Stimulated activated CD8-positive, alpha-beta memory T cell treated with anti-CD3 and anti-CD28 coated beads, Interleukin-2, amount 100 ng/mL, for 1 hour (primary cell): ENCODE measurements at places on chromosomes 16 and 17.

DNA sequence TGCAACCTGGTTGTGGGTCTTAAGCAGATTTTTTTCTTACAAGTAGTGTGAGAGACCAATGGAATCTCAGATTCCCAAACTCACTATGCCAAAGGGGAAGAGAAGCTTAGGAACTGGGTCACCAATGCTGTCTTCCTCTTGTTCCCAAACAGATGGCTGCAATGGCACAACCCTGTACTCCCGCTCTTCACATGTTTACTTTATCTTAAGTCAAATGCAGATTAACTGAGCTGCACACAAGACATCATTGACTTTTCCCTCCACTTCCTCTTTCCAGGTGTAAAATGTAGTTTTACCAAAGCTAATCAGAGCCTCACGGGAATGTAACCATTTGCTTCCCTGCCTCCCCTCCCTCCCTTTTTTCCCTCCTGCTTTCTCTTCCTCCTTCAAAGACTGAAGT lies 14.4 kb upstream of the CD300E start:
- no peak for DNase-seq

DNA sequence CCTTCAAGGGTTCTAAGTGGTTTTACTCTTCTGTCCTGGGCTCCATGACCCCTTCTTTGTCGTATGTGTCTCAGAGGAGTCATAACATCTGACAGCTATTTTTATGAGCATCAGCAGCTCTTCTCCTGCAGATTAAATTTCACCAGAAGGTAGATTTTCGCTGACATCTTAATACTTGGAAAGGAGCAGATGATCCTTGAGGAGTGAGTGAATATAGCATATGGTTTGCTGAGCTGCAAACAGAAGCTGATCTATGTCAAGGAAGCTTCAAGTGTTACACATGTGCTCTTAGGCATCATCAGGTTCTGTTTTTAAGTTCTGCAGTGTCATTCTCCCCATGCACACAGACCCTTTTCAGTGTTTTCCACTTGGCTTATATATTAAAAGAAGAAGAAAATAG lies 49.2 kb upstream of the MYH2 start:
- no peak for DNase-seq

- DNase-seq, result no peak
Observed at GRCh38 chr17:33459078-33459940, 166.2 kb upstream of the ASIC2 start.

DNA sequence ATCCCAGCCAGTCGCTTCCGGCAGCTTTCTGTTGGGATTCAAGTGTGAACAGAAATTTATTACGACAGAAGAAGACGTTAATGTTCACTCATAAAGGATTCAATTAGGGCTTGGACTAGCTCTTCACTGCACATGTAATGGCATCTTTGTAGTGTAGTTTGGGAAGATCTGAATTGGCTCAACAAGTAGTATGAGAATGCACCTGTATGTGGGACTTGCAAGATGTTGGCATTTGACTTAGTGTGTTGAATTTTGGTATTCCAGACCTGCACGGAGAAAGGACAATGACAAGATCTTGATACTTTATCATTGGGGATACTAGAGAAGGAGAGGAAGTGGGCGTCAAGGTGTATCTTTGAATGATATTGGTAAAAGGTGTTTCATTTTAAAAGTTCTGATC lies 1.2 kb downstream of the PSMD11 start:
- DNase-seq, result no peak

DNA sequence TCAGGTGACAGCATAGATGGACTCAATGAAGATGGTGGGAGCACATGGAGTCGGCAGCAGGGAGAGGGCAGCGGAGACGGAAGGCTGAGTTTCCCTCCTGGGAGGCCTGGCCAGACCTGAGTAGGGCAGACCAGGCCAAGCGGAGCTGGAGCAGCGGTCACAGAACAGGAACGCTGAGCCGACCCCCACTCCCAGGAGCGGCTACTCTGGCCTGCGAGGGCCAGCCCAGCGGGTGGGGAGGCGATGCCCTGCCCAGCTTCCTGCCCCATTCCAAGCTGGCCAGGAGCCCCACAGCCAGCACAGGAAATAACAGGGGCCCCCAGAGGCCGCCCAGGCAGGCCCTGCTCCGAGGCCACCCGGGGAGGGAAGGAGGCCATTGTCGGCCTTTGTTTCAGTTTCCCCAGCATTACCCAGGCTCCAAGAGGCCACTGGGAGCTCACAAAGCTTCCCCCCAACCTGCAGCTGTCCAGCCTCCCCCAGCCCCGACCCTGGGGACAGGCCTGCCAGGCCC lies 79.8 kb downstream of the ZNF423 start:
- DNase-seq, result no peak

GRCh38 chr17:862582-862981 lies 80.4 kb downstream of the MRM3 start:
- DNase-seq, result no peak

GRCh38 chr17:29063992-29064391 lies 21.1 kb downstream of the PIPOX start:
- DNase-seq, result no peak

GRCh38 chr17:416293-417206 lies 63.9 kb upstream of the RPH3AL start:
- DNase-seq, result no peak

DNA sequence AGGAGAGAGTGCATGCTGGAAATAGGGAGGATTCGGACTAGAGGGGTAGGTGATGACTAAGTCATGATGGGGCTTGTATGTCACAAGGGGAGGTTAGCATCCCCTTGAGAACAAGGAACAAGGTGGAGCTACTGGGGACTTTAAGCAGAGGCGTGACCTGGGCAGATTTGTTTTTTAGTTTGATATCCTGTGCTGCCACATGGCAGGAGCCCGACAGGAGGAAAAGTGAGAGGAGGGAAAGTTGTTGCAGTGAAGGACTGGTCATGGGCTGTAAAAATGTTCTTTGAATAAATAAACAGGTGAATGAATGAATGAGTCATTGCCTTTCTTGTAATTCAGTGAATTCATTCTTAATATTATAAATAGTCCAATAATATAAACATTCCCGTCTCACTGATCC lies 365.1 kb upstream of the CDH5 start:
- no peak for DNase-seq

GRCh38 chr16:11575223-11575589 lies 11.5 kb downstream of the LITAF start:
- DNase-seq, result no peak

DNA sequence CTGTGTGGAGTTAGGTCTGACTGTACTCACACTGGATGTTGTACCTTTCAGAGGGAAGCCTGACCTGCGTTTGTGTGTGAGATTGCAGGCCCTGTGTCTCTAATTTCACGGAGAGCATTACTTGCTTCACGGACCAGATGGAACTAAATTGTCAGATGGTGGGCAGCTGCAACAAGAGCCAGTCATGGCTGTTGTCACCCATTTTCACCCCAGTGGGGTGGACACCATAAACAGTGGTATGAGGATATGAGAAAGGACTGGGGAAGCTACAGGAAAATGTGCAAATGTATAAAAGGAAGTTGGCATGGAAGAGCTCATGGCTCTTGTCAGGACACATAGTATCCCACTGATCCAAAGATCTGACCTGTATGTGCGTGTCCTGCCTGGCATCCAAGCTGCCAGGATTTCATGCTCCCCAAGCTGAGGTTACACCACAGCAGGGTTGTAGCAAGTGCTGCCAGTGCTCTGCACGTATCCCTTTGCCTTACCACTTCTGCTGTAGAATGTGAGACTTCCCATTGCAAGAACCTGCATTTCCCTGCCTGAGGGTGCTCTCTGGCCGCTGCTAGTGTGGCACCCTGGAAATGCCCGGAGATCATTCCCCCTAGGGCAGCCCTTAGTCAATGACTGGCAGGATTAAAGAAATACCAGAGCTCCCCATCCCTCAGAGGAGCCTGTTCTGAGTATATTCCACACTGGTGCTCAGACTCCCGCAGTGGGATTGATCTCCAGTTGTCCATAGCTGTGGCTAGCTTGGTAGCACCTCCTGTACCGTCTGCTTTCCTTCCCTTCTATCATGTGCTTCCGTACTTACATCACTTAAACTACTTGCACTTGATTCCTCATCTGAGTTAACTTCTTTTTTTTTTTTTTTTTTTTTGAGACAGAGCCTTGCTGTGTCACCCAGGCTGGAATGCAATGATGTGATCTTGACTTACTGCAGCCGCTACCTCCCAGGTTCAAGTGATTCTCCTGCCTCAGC lies 70.4 kb upstream of the TANC2 start:
- DNase-seq, result no peak

DNA sequence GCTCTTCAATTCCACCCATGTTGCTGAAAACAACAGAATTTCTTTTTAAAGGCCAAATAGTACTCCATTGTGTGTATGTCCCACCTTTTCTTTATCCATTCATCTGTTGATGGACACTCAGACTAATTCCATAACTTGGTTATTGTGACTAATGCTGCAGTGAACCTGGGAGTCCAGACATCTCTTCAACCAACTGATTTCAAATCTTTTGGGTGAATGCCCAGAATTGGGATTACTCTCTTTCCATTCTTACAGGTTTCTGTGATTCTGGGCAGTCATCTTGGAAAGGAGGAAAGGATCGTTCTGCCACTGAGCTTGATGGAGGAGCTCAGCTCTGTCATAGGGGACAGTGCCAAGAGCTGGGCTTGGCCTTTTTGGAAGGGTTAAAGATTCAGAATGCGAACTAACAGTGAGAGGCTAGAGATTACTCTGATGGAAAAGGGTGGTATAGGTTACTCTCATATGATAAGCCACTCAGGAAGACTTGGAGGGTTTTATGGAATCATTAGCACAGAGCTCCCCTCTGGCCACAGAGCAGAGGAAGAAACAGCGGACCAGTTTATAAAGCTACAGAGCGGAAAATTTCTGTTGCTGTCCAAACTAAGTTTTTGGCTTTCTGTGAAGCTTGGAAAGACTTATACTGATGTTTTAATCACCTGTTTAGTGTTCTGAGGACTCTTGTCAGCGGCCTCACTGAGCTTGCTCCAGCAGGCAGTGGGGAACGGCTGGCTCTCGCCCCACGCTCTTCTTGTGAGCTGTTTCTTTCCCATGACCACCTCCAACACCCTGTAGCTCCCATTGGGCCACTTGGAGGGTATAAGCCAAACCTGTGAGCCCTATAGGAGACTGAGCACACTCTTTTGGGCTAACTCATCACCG lies 48.3 kb downstream of the HIC1 start:
- DNase-seq, result no peak

GRCh38 chr16:67264277-67264676 lies 15.1 kb upstream of the PLEKHG4 start:
- DNase-seq, result no peak

DNA sequence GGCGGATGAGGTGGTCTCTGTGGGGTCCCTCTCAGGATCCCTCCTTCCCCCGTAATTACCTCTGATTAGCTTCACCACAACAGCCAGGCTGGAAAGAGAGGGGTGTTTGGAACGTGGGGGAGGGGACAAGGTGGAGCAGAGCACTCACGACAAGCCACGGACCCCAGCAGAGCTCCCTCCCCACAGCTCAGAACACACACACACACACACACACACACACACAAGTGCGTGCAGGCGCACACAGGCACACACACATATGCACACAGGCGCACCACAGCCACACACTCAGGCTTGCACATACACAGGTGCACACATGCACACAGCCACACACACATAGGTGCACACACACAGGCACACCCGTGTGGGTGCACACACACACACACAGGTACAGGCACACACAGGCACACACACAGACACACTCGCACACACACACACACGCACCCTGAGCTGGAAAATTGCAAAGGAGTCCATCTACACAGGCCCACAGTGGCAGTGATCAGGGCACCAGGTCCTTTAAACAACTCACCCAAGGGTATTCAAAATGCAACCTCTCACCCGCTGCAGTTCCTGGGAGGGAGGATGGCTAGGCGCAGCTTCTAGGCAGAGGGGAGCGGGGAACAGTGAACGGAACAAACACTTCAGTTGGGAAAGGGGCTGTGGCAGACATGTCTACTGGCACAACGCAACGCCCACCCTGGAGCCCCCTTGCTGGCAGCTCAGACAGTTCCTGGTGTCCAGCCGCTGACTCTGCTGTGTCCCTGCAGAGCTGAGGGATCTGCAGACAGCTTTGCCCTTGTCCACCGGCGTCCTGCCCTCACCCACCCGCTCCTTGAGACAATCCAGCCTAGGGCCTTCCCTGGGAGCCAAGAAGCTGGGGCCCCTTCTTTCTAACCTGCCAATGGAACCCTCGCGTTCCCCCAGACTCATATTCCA lies 59.9 kb upstream of the DLX4 start:
- no peak for DNase-seq

- DNase-seq, result no peak
Observed at GRCh38 chr17:65485388-65486299, 75.8 kb downstream of the AXIN2 start.

GRCh38 chr17:16886655-16887322 lies 85.1 kb downstream of the TNFRSF13B start:
- DNase-seq, result no peak

DNA sequence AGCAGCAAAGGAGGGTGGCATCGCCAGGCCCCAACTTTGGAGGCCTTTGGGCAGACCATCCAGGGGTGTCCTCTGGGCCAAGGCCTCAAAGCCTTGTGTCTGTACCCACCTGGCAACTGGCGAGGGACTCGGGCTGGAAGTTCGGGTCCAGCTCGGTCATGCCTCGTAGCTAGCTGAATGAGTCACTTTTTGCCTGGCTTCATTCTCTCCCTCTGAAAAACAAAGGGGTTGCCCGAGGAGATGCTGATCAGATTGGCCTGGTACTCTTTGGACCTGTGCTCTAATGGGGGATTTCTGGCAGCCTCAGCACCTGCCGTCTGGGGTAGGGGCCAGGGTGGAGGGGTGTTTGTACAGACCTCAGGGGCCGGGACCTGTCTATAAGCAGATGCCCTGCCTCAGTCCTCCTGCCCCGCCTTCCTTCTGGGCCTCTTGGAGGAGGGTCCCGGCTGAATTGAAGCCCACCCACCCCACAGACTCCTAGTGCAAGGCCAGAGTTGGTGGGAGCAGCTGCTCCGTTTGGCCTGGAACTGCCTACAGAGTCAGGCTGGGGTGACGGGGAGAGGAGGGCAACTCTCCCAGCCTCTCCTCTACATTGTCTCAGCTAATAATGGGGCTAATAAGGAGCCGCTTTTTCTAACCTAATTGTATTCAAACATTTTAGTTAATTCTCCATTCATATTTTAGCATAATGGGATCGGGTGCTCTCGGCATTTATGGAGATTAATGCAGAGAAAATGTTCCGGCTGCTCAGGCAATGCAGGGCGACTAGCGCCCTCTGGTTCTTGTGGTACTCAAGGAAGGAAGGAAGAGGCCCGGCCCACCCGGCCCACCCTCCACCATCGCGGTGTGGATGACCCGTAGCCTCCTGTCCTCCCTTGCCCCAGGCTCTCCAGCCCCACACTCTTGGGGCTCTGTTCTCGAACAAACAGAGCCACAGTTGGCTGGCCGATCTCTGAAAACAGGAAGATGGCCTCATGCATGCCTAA lies 21.4 kb upstream of the ABCC3 start:
- no peak for DNase-seq

- DNase-seq, result no peak
Observed at GRCh38 chr17:27538156-27538955, 82.1 kb downstream of the KSR1 start.

GRCh38 chr16:1613211-1613622 lies 1.1 kb downstream of the CRAMP1 start:
- DNase-seq, result no peak

- DNase-seq, result no peak
Observed at GRCh38 chr17:80886641-80887573, 104.7 kb upstream of the CHMP6 start.
